Activated CD8-positive, alpha-beta T cell treated with anti-CD3 and anti-CD28 coated beads, Interleukin-2, amount 10 ng/mL, durations not matched to agents 7 days and 5 days (primary cell): ENCODE measurements at places on chromosomes 2 and 18.

- peaks cover 53% of the 10 kb centered on the region for H3K4me1 ChIP-seq
- no peaks in the 10 kb centered on the region for H3K36me3 ChIP-seq
- H3K27me3 ChIP-seq = peaks cover 8% of the 10 kb centered on the region
Observed at GRCh38 chr2:241870081-241870541, 582 bp downstream of the RTP5 start.

DNA sequence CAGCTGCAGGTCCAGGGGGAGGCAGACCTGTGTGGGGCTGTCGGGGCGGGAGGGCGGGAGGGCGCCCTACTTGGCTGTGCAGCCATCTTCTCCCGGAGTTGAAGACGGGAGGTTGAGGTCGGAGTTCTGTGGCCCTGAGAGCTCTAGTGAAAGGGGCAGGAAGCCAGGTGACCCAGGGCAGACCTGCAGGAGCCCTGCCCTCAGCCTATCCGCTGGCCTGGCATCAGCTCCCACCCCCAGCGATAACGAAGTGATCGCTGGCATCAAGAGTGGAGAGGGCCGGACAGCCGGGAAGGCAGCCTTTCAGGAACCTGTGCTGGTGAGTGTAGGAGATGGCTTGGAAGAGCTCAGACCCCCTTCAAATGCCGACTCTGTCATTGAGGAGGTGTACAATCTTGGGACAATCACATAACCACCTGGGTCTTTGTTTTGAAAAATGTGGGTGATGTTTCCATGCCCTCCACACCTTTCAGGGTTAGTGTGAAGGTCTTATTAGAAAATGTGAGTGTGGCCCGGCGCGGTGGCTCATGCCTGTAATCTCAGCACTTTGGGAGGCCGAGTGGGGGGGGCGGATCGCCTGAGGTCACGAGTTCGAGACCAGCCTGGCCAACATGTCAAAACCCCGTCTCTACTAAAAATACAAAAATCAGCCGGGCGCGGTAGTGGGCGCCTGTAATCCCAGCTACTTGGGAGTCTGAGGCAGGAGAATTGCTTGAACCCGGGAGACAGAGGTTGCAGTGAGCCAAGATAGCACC is 1.3 kb downstream of the ARHGEF4 start:
- peaks cover 2% of the 10 kb centered on the region for H3K4me1 ChIP-seq
- no peak overlapping the region for H3K4me3 ChIP-seq
- no peak for DNase-seq
- H3K27me3 ChIP-seq = peaks cover 39% of the 10 kb centered on the region
- H3K36me3 ChIP-seq = no peaks in the 10 kb centered on the region

GRCh38 chr2:106579750-106580197 is 92.6 kb downstream of the CD8B2 start:
- H3K36me3 ChIP-seq = no peaks in the 10 kb centered on the region
- no peak overlapping the region for H3K4me3 ChIP-seq

- H3K4me1 ChIP-seq = no peaks in the 10 kb centered on the region
- H3K36me3 ChIP-seq = no peaks in the 10 kb centered on the region
- no peak overlapping the region for H3K4me3 ChIP-seq
- H3K27me3 ChIP-seq = no peaks in the 10 kb centered on the region
Observed at GRCh38 chr18:23154823-23155500, 19.7 kb downstream of the CABLES1 start.

DNA sequence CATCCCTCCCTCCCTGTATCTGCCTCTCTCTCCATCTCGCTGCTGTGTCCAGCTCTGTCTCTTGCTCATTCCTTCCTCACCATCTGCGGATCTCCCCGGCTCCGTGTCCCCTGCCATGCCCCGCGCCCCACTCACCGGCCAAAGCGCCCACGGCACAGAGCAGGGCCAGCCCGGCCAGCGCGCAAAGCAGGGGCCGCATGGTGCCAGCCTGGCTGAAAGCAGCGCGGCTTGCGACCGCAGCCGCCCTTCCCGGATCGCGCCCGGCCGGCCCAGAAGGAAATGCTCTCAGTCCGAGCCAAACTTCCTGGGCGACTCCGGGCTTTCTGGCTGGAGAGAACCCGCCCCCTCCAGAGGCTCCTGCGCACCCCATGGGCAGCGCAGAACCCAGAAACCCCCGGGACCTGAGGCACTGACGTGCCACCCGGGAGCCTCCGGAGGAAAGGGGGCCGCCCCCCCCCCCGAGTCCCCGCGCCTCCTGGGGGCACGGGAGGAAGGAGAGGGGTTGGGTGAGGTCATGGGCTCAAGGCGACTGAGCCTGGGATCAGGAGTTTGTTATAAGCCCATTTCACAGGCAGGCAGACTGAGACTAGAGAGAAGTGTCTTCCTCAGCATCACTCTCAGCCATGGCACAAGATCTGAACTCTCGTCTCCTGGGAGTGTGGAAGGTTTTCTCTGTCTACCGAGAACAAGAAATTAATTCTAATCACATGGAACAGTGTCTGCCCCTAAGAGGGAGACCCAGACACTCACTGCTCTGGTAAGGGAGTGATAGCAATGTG is 45.2 kb upstream of the RAB6C start:
- no peaks in the 10 kb centered on the region for H3K4me1 ChIP-seq
- DNase-seq = no peak
- no peaks in the 10 kb centered on the region for H3K36me3 ChIP-seq
- no peak overlapping the region for H3K27ac ChIP-seq
- H3K4me3 ChIP-seq = no peak overlapping the region

DNA sequence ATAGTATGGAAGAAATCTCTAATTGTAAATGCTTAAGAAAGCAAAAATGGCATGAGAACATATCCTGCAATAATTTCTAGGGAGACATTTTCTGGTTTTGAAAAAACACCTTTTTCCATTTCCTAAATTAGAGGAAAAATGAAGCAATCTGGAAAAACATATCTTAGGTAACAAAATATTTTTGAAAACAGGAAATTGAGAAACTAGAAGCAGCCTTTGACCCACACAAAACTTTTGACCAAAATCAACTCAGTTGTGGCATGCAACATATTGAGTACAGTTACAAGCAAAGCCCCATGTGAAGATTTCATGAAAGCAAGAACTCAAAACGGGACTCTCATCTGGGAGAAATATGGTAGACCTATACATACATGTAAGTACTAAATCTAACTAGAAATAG is 28.6 kb upstream of the CHAC2 start:
- no peak for DNase-seq
- H3K4me3 ChIP-seq = no peak overlapping the region
- no peaks in the 10 kb centered on the region for H3K4me1 ChIP-seq
- no peaks in the 10 kb centered on the region for H3K27me3 ChIP-seq
- H3K27ac ChIP-seq = no peak overlapping the region
- peaks cover 24% of the 10 kb centered on the region for H3K36me3 ChIP-seq

DNA sequence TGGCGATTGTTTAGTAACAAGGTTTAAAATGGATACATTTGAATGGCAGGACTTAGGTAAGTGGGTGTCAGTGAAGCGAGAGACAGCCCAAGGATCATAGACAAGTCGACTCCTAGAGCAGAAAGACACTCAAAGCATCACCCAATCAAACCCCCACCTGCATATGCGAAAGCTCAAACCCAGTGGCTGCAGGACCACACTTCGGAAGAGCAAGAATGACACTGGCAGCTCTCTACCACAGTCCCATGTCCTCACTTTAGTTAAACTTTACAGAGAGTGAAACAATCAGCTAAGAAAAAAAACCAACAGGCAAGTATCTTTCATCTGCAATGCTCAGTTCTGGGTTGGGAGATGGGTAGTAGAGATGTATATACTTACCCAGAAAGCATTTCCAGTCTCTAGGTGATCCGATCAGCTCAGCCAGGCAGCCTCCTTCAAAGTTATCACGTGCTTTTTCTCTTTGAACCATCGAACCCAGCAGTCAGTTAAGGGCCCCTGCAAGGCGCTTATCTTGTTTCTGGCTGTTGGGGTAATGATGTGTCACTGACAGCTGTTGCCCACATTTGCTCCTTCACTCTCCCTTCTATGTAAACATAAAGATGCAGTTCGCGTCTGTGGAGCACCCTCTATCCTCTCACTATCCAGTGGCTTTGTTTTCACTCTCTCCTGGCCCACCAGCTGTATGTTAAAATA is 357.5 kb upstream of the ID2 start:
- H3K36me3 ChIP-seq = no peaks in the 10 kb centered on the region
- no peak for DNase-seq
- H3K27me3 ChIP-seq = peaks cover 12% of the 10 kb centered on the region
- peaks cover 47% of the 10 kb centered on the region for H3K4me1 ChIP-seq
- H3K4me3 ChIP-seq = no peak overlapping the region

DNA sequence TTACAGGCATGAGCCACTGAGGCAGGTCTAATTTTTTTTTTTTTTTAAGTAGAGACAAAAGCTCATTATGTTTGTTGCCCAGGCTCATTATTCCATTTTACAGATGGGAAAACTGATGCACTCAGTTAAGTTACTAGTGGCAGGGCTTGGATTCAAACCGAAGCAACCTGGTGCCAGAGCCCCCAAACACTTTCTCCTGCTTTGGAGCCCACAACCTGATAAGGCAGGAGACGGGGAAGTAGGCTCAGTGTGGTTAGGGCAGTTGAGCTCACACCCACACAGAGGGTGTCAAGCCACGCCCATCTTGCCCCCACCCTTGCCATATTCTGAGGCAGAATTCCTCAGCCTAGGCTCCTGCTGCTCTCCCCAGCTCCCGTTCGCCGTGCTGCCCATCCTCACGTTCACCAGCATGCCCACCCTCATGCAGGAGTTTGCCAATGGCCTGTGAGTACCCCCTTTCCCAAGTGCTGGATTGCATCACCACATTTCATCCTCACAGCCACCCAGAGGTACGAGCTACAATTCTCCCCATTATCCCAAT is 5.8 kb upstream of the CTDSP1 start:
- no peak for DNase-seq
- H3K27ac ChIP-seq = no peak overlapping the region

DNA sequence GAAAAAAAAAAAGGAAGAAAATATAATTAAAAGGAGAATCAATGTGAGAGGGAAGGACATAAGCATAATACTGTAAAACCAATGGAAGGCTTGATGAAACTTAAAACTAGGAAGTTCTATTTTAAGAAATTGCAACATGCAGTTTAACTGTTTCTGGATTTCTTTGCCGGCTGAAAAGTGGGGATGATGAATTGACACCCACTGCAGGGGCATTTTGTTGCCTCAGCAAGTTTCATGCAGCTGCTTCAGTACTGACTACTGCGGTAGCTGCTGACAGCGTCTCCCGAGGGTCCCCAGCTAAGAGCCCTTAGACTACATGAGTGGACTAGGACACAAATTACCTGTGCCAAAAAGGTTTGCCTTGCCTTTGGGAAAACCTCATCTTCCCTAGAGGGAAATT is 69.2 kb downstream of the B3GNT2 start:
- H3K27ac ChIP-seq = no peak overlapping the region
- no peaks in the 10 kb centered on the region for H3K27me3 ChIP-seq
- no peak overlapping the region for H3K4me3 ChIP-seq
- no peaks in the 10 kb centered on the region for H3K36me3 ChIP-seq
- no peaks in the 10 kb centered on the region for H3K4me1 ChIP-seq
- no peak for DNase-seq
